ENCODE measurements at places on chromosomes 13 and 19. TPM values are rescaled to one million over a fixed set of nuclear protein-coding genes. Genes with fewer than 3 reads are reported as not detected.

The KISS1R gene
- 1.3 TPM for polyA plus RNA-seq

The OR10H1 gene
- polyA plus RNA-seq = not detected

The VSTM2B gene
- polyA plus RNA-seq = not detected

The ARRDC5 gene
- polyA plus RNA-seq = 13.2 TPM

The SMIM44 gene
- polyA plus RNA-seq = not detected

The LRFN3 gene
- polyA plus RNA-seq = 0.79 TPM

The ZNF808 gene
- polyA plus RNA-seq = 8.8 TPM

The TJP3 gene
- polyA plus RNA-seq = 2.1 TPM

The STARD13 gene
- 0.03 TPM for polyA plus RNA-seq

The SERTAD1 gene
- 28.4 TPM for polyA plus RNA-seq

The ATP13A1 gene
- polyA plus RNA-seq = 277 TPM

The ZIM2 gene
- not detected for polyA plus RNA-seq

The CAPN12 gene
- polyA plus RNA-seq = 50.5 TPM

The ICAM5 gene
- polyA plus RNA-seq = not detected

The SPC24 gene
- polyA plus RNA-seq = 0.48 TPM

The PIAS4 gene
- polyA plus RNA-seq = 10.3 TPM

The NEK3 gene
- 8.4 TPM for polyA plus RNA-seq

The ZNF829 gene
- 2.2 TPM for polyA plus RNA-seq

The LRRC8E gene
- polyA plus RNA-seq = not detected

The SHISA7 gene
- polyA plus RNA-seq = 0.06 TPM

The FBN3 gene
- polyA plus RNA-seq = not detected

Measured in B cell (primary cell).